T-helper 17 cell (primary cell): ENCODE measurements at places on chromosomes 2 and 18. TPM values are rescaled to one million over a fixed set of nuclear protein-coding genes. Genes with fewer than 3 reads are reported as not detected.

DNA sequence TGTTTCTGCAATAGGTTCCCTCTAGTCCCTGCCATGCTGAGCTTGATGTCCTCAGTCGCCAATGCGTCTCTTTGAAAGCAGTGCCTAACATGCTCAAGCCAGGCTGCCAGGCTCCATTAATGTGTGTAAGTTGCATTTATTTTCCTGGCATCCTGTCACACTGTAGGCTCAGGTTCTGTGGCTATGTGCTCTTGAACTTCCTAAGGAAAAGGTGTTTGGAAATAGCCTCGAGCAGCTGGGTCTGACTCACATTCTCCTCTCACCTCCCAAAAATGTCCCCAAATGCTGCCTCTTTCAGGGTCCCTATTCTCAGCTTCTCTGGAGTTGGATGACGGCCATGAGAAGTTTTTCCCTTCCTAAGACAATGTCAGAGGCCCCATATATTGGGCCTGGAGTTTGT is 58.0 kb upstream of the SLC14A2 start:
- no peak for DNase-seq

GRCh38 chr18:37624318-37624717 is 58.7 kb upstream of the CELF4 start:
- no peak for DNase-seq

DNA sequence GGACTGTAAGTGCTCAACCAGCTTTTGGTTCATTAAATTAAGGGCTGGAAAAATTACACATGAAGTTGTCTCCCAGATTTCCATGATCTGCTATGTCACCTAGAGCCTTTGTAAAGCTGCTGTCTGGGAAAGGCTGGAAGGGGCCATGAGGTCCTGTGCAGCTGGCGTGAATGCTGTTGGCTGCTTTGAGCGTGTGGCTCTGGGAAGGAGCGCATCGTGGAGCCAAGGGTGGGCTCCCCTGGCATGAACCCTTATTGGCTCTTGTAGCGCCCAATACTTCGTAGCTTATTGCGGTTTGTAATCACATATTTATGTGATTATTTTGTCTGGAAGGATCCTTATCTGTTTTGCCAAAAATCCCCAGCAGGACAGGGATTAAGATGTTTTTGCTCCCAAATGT is 70.5 kb upstream of the LMAN1 start:
- DNase-seq: no peak

- DNase-seq: no peak
Measured at GRCh38 chr18:80126797-80127196, 17.7 kb downstream of the ADNP2 start.

GRCh38 chr2:216023055-216023648 is 9.8 kb upstream of the MREG start:
- DNase-seq: no peak

DNA sequence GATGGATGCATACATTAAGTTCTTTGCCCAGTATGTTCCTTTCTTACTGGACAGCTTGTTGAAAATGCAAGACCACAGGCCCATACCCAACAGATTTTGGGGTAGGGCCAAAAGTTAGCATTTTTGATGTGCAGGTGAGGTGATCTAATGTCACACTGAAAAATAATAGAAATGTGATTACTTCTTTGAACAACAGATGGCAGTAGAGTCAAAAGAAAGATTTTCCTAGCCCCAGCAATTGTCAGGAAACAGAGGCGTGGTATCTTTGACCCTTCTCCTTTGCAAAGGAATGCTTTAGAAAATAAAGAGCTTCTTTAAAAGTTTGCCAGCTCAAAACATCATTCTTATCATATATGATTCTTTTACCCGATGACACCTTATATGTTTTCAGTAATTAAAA is 343.6 kb upstream of the SYT4 start:
- no peak for DNase-seq

DNA sequence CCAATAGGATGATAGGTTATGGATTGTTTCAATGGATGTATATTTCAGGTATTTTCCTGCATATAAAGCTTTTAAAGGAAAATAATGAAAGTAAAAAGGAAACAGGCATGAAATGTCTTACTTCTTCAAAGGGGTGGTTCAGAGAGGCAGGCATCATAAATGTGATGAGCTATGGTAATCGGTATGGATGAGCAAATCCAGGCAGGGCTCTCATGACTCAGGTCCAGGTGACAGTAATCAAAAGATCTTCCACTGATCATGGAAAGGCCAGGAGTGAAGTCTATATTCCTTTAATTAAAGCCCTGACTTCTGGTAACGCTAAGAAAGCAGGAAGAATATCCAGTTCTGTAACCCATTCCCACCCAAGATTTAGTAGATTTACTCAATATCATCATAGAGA is 48.7 kb upstream of the RGPD4 start:
- no peak for DNase-seq

DNA sequence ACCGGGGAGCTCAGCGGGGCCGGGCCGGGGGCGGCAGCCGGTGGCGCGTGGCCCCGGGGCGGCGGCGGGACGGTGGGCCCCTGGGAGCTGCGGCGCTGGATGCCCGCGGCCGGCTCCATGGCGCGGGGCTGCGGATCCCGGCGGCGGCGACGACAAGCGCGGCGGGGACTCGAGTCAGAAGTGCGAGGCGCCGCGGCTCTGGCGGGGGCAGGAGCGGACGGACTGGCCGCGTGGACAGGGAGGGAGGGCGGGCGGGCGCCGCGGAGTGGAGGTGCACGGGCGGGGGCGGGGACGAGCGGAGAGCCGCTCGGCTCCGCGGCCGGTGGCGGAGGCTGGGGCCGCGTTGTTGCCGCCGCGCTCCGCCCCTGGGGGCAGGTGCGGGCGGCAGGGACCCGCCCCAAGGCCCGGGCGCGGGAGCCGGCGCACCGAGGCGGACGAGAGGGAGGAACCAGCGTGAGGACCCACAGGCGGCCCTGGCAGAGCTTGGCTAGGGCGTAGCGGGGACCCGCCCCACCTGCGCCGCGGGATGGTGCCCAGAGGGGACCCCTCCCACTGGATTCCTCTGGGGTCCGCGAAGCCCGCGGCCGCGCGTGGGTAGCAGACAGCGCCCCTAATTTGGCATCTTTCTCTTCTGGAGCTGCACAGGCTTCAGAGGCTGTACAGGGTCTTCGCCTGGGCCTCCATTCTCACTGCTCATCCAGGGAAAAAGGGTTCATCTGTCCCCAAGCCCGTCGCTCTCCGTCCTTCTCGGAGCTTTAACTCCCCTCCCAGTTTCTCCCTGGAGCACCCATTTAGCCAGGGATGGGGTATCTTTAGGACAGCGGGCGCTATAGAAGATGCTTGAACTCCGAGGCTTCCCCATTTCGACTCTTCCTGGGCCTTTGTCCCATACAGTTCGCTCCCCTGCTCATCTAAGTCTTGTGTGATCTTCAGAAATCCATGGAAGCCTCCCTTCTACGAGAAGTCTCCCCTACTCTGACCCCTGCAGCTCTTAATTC is at the start of gene TMEM163:
Gene TMEM163, minus strand, starts transcription at position 184 of the 998 bp plus-strand sequence.
- peak; percentile 10 for DNase-seq

DNA sequence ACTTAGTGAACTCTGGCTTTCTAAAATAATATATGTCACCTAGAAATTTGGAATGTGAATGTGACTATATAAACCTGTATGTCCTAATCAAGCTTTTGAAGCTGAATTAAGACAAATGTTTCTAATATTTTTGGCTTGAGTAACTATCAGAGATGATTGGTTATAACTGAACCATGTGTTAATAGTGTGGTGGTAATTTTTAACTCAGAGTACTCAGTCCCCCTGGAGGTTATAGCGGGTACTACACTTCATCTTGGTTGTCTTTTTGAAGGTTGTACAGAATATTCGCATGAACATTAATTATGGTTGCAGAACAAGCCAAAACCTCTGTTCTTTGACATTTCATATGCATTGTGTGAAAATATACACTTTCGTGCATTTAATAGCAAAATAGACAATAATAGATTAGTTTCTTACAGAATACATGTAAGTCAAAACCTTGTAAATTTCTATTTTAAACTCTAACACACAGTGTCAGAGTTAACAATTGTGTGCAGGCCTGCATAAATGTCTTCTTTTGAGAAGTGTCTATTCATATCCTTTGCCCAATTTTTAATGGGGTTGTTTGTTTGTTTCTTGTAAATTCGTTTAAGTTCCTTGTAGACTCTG is 86.0 kb downstream of the OSBPL6 start:
- no peak for DNase-seq

DNA sequence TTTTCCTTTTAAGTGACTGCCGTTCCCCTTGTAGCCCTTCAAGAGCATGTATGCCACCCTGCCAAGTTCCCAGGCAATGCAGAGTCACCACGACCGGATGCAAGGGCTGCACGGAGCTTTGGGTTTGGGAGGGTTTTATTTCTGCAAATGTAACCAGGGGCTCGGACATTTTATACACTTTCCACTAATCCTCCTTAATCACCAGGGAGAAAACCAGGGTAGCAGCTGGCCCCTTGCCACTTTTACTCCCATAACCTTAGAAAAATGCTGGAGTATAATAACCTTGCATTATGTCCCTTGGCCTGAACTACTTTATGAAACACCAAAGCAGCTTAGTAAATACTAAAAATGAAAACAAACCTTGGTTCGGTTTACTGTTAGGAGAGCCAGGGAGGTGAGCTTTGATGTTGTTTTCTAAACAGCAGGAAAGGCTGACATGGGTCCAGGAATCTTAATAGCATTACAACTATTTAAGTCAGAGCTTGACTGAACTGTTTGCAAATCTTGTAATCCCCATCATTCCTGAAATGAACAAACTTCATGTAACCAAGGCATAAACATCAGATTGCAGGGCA is 152.8 kb upstream of the RIOK3 start:
- no peak for DNase-seq

GRCh38 chr2:85077859-85078419 is 55.3 kb upstream of the TCF7L1 start:
- no peak for DNase-seq

DNA sequence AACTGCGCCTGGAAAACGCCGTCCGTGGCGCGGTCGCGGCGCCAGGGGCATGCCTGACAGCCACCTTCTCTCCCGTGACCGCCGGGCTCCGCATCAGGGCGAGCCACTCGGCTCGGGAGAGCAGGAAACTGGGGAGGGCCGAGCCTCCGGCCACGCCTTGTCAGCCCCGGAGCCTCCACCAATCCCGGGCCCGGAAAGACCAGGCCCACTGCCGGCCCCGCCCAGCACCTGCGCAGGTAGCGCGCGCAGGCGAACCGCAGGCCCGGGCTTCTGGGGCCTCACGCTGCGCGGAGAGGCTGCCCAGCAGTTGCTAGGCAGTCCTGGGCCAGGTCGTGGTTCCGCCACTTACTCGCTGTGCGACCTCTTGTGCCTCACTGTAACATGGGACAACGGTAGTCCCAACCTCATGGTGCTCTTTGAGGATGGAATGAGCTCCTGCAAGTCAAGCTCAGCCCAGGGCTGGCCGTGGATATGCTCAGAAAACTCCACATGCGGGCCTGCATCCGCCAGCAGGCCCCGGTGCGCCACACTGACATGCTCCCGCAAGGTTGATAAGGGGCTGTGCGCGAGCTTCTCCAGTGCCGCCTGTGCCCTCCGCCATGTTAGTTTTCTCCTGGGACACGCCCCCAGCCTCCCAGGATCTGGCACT is 97.1 kb downstream of the INHBB start:
- DNase-seq: no peak

DNA sequence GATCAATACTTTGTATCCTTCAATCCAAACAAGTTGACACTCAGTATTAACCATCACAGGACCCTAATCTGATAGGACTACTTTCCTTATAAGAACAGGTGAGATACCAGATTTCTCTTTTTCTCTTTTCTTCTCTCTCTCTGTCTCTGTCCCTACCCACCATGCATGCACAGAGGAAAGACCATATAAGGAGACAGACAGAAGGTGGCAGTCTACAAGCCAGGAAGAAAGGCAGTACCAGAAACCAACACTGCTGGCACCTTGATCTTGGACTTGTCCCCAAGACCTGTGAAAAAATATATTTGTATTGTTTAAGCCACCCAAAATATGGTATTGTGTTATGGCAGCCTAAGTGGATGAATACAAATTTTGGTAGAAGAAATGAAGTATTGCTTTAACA is 156.2 kb upstream of the KCNH7 start:
- no peak for DNase-seq

DNA sequence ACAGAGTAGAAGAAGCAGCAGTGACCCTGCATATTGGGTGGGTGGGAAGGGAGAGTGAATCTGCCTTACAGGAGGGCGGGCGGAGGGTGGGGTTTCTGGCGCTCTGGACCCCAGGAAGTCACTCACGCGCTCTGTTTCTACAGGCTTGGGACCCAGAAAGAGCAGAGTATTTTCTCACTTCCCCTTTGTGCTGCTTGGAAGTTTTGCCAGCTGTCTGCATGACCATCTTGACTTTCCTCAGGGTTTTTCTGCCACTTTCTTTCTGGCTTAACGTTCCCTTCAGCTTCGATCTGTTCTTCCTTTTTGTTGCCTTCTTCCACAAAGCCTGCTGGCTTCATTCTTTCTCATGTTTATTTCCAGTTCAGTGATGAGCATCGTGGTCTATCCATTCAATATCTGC is 383.1 kb downstream of the GALR1 start:
- DNase-seq: no peak

- DNase-seq: no peak
Measured at GRCh38 chr2:66535574-66536289, 100.8 kb downstream of the MEIS1 start.

GRCh38 chr2:212540341-212540740 is 1.7 kb upstream of the ERBB4 start:
- DNase-seq: no peak

- no peak for DNase-seq
Measured at GRCh38 chr2:42164971-42165370, 4.2 kb upstream of the EML4 start.

DNA sequence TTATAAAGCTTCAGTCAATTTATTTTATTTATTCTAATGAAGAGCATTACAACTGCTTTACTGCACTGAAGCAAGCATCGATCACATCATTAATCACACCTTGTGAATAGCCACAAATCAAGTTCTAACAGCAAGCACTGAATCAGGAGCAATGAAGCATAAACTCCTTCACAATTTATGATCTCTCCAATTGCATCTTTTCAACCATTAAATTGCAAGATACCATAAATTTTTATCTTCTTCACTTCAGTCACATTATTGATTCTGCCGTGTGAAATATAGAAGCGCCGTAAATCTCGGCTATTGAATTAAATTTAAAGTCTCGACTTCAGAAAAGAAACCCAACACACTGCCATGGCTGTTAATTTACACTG is 298.7 kb downstream of the CDCA7 start:
- no peak for DNase-seq

The KLHL29 gene
- 1.1 TPM for total RNA-seq

The KLHL41 gene
- not detected for total RNA-seq

The KCNF1 gene
- not detected for total RNA-seq

The ABCG5 gene
- not detected for total RNA-seq

The GAL3ST2 gene
- total RNA-seq: 2.2 TPM
